IMR-90 (cell line): ENCODE measurements at places on chromosomes 5 and 9. TPM values are rescaled to one million over a fixed set of nuclear protein-coding genes. Genes with fewer than 3 reads are reported as not detected.

The SPINK6 gene
- not detected in 2 replicates for total RNA-seq

The PCSK5 gene
- 2.8 and 3.0 TPM in 2 replicates for total RNA-seq

The ESM1 gene
- 8.9 and 10.2 TPM in 2 replicates for total RNA-seq

The TRPM3 gene
- not detected in 2 replicates for total RNA-seq

The PDCD1LG2 gene
- 29.7 and 33.3 TPM in 2 replicates for total RNA-seq

The ARHGEF39 gene
- total RNA-seq: 0.56 and 2.5 TPM in 2 replicates

The PFN3 gene
- not detected in 2 replicates for total RNA-seq

The LOX gene
- 261 and 277 TPM in 2 replicates for total RNA-seq

- no peak for DNase-seq
These were observed 7.0 kb upstream of the NKD2 start for GRCh38 chr5:1001406-1002270.

DNA sequence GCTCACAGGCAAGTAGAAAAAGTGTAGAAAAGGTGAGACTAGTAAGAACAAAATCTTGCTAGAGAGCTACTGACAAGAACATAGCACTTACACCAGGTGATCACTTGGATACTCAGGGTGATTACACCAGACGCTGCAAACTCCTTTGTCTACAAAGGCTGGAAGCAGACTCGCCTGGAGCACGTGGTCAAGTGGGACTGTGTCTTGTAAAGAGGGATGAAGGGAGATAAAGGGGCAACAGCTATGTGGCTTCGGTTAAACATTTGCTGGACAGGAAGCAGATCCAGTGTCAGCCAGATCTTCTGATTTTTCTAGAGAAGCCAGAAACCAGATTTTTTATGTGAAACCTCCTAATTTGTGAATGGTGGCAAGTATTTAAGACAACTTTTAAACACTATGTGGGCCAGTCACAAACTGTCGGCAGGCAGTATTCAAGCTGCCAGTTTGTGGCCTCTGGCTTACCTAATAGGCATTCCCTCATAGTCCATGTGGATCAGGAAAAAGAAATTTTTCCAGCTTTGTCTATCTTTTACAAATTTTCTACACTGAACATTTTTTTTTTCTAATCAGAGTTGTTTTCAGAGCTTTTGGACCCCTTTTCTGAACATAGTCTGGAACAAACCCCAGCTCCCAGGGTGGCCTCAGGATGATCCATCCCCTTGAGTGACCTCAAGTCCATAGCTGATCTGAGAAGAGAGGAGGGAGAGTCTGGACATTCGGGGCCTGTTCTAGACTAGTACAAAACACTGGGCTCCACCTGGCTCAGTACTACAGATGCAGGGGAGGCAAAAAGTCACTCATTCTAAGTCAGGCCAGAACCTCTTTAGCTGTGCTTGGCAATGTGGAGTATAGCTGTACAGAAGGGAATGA, 262.9 kb downstream of the ARRDC3 start:
- DNase-seq: no peak

- no peak for DNase-seq
These were observed 94.5 kb downstream of the LMX1B start for GRCh38 chr9:126708178-126708577.

GRCh38 chr5:140630292-140631035, 2.5 kb downstream of the CD14 start:
- DNase-seq: no peak

DNA sequence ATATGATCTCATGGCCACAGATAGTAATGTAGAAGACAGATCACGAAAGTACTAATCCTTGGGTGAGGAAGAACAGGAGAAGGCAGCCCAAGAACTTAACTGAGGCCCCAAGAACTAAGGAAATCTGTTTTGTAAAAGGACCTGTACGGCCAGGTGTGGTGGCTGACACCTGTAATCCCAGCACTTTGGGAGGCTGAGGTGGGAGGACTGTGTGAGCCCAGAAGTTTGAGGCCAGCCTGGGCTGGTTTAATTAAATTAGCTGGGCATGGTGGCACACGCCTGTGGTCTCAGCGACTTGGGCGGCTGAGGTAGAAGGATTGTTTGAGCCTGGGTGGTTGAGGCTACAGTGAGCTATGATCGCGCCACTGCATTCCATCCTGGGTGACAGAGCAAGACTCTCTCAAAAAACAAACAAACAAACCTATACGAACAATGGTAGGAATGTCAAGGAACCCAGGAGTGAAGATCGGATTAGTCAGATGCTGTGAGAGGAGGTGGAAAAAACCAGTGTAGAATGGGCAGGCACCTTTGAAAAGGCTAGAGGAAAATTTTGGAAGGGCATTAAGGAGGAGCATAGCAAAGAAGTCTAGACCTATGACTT, 283.8 kb upstream of the DMRT1 start:
- no peak for DNase-seq
